ENCODE measurements at places on chromosomes 1 and 21.

GRCh38 chr1:219354962-219355361 is 181.3 kb downstream of the LYPLAL1 start:
- DNase-seq, result no peak

DNA sequence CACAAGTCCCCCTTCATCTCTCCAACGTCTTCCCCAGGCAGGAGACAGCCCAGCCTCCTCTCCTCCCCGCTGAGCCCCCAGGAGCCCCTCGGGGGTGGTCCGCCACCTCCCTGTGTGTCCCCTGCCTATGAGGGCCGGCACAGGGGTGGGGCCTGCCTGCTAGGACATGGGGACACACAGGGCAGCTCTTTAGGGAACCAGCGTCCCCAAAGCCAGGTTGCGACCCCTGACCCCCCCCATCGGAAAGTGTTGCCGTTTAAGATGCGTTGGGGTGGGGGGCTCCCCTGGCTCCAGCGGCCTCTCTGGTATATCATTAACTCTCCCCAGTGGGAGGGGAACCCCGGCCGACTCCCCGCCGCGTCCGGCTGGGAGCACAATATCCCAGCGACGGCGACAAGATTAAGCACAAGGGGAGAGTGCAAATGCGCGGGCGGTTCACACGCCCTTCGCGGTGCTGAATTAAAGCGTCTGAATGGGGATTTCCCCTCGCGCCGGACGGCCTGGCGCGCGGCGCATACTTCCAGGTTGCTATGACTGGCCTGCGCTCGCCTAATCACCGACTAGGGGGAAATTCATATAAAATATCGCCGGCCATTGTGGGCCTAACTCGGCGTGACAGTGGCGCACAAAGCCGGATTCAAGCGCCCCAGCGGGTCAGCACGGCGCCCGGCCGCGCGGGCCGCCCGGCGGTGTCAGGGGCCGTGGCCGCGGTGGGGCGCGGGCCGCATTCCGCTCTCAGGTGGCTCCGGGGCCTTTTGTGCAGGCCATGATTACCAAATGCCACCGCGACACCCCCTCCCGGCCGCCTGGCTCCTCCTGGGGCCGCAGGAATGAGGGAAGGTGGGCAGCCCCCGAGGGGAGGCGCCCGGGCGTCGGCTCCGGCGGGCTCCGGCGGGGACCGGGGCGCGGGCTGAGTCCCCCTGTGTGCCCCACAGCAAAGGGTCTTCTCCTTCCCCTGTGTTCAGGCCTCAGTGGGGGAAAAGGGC is 30.9 kb downstream of the WNT3A start:
- DNase-seq, result no peak

DNA sequence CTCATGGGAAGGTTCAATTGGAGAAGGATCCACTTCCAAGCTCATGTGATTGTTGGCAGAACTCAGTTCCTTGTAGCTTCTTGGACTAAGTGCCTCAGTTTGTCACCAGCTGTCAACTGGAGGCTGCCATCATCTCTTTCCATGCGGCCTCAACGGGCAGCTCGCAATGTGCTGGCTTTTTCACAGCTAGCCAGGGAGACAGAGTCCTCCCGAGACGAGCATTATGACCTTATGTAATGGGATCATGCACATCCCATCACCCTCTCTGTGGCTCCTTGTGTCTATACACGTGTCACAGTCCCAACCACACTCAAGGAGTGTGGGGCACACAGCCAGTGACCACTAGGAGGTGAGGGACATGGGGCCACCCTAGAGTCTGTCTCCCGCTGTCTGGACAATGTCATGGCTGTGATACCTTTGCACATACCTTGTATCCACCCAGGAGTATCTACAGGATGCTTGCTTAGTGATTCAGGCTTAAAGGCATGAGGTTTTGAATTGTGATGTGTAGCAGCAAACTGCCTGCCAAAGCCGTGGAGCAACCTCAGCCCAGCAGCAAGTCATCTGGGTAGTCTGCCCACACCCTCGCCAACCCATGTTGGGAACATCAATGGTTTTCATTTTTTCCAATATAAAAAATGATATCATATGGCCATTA is 3.9 kb upstream of the KRTAP10-6 start:
- DNase-seq, result no peak

DNA sequence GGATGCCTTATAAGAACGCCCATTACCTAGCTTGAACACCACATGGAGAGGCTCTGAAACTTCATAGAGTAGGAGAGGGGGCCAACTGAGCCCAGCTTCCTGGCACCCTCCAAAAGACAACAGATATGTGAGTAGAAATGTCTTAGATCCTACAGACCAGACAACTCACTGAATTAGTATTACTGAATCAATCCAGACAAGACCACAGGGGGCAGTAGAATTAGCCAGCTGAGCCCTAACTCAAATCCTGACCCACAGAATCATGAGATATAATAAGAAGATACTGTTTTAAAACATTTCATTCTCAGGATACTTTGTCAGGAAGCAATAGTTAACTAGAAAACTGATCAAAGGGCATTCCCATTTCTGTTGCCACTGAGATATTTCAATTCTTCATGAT is 45.8 kb upstream of the C1orf21 start:
- no peak for DNase-seq

- no peak for DNase-seq
These were observed 162.5 kb upstream of the B3GALT2 start for GRCh38 chr1:193348769-193349535.
